ENCODE measurements at places on chromosomes 2 and 18.

DNA sequence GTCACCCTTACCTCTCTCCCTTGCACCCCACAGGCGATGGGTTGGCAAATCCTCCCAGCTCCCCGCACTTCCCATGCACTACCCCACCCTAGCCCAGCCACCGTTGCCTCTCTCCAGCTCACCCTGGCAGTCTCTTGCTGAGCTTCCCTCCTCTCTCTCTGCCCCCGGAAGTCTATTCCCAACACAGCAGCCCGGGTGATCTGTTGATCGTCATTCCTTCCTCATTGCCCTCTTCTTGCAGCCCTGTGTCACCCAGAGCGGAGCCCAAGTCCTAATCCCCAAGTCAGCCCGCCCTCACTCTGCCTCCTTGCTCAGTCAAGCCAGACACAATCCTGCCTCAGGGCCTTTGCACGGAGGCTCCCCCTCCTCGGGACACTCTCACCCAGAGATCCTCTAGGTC lies 55.2 kb downstream of the CIB4 start:
- no peak for DNase-seq

DNA sequence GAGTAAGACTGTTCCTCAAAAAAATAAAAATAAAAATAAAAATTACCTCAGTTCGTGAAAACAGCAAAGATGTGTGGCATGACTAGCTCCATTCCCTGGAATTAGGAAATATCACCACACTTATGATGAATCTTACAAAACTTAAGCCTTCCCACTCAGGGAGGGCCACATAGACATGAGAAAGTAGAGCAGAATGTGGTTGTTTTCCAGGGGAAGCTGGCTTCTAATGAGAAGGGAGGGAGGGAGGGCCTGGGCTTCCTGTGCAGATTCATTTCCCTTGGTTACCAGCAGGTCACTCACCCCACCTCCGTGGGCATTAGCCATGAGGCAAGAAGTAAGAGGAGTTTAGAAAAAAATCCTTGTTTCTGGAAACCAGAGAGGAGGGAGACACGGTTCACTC lies 95.9 kb upstream of the RMDN2 start:
- no peak for DNase-seq

DNA sequence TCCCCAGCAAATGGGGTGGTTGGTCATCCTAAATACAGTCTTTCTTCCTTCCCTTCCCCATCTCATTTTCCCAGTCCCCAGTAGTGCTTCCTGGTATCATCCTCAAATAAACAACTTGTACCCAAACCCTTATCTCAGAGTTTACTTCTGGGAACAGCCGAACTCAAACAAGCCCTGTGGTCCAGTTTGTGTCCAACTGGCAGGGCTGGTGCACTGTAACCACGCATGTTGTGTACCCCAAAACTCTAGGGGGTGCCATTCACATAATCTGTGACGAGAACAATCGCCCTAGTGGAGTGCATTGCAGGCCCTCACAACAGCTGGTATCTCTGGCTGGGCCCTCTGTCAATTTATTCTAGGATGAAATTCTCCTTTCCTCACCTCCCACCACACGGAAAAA lies 366.2 kb downstream of the TNS1 start:
- DNase-seq: no peak

DNA sequence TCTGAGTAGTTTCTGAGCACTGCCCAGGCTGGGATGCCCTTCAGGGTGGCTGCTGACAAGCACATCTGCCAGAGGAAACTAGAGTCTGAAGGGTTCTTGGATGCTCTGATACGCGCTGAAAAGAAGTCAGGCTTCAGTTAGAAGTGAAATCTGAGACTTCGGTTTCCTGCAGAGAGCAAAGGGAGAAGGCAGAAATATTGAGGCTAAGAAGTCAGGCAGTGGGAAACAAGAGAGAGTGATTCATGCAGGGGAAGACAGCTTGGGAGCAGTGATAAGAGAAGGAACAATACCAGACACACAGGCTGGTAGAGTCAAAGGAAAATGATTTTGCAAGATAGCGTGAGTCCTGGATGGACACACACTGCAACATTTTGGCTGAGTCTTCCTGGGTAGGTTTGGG lies 51.0 kb upstream of the BOD1L2 start:
- DNase-seq: no peak

DNA sequence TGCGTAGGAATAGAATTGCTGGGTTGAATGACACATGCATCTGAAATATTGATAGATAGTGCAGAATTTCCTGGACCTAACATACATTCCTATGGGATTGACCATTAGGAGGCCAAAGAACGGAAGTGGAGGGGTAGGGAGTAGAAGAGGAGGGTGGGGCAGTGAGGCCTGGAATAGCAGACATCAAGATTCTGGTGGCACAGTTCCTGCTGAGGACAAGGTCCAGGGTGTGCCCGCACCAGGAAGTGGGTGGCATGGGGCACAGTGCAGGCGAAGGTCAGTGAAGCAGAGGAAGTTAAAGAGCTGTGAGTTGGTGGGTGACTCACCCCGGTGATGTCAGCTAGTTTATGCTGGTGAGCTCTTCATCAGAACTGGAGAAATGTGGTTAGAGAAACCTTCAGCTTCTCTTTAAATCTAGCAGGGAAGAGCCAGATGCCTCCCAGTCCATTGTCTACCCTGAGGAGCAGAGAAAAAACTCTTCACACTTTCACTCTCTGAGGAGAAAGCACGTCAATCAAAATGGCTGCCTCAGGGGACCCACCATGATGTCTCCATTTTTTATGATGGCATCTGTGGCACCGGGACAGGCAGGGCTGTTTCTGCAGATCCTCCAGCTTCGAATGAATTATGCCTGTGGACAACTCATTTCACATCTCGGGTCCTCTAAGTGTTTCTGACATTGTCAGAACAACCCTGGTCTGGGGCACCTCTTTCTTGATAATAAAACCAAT lies 55.9 kb upstream of the CTLA4 start:
- peak; percentile 17 for DNase-seq

All from effector CD4-positive, alpha-beta T cell (primary cell).